Left cardiac atrium (tissue), 4 donors: ENCODE measurements at places on chromosomes 6 and 20. TPM values are rescaled to one million over a fixed set of nuclear protein-coding genes. Genes with fewer than 3 reads are reported as not detected.

The WFDC10B gene
- total RNA-seq = not detected

The LY86 gene
- 2.4 TPM for total RNA-seq

GRCh38 chr6:158497620-158498019, 62.3 kb upstream of the TMEM181 start:
- no peak for DNase-seq

- DNase-seq = no peak
These were observed 69.4 kb downstream of the NRN1 start for GRCh38 chr6:5937169-5937909.

DNA sequence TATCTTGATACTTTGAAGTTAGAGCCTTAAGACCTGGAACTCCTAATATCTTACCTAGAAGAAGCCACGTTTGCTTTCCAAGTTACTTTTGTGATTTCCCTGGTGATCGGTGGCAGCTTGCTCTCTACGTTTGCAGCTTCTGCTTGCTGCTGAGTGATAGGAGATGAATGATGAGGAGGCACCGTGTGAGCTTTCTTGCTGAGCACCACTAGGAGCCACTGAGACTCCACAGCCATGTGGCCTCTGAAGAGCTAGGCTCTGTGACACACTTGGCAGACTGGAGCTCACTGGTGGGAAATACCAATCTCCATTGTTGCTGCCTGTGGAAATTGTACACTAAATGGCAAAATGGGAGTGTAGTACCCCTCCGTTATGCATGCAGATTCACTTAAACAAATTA, 161.8 kb downstream of the IBTK start:
- DNase-seq = no peak

DNA sequence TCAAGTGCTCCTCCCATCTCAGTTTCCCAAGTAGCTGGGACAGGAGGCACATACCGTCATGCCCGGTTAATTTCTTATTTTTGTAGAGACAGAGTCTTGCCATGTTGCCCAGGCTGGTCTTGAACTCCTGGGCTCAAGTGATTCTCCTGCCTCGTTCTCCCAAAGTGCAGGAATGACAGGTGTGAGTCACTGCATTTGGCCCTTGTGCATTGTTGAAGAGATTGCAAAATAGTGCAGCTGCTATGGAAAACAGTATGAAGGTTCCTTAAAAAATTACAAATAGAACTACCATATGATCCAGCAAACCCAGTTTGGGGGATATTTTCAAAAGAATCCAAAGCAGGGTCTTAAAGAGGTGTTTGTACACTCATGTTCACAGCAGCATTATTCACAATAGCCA, 69.1 kb downstream of the GJA10 start:
- DNase-seq = no peak

- no peak for DNase-seq
These were observed 185.9 kb downstream of the BTBD9 start for GRCh38 chr6:38453861-38454260.
